ENCODE measurements at places on chromosomes 2 and 18. TPM values are rescaled to one million over a fixed set of nuclear protein-coding genes. Genes with fewer than 3 reads are reported as not detected.
A peak's percentile ranks its signal among the peaks of the same experiment; 100 is the strongest.

GRCh38 chr2:27992787-27993401 lies 102.4 kb downstream of the BABAM2 start:
- peaks cover 52% of the 10 kb centered on the region for H3K36me3 ChIP-seq
- no peak overlapping the region for H3K4me3 ChIP-seq
- peaks cover 23% of the 10 kb centered on the region for H3K4me1 ChIP-seq
- no peak overlapping the region for H3K27ac ChIP-seq
- DNase-seq = no peak

GRCh38 chr2:67384123-67384822 lies 12.9 kb upstream of the ETAA1 start:
- no peak overlapping the region for H3K27ac ChIP-seq
- no peaks in the 10 kb centered on the region for H3K27me3 ChIP-seq
- no peak for DNase-seq
- no peak overlapping the region for H3K4me3 ChIP-seq
- no peaks in the 10 kb centered on the region for H3K4me1 ChIP-seq

DNA sequence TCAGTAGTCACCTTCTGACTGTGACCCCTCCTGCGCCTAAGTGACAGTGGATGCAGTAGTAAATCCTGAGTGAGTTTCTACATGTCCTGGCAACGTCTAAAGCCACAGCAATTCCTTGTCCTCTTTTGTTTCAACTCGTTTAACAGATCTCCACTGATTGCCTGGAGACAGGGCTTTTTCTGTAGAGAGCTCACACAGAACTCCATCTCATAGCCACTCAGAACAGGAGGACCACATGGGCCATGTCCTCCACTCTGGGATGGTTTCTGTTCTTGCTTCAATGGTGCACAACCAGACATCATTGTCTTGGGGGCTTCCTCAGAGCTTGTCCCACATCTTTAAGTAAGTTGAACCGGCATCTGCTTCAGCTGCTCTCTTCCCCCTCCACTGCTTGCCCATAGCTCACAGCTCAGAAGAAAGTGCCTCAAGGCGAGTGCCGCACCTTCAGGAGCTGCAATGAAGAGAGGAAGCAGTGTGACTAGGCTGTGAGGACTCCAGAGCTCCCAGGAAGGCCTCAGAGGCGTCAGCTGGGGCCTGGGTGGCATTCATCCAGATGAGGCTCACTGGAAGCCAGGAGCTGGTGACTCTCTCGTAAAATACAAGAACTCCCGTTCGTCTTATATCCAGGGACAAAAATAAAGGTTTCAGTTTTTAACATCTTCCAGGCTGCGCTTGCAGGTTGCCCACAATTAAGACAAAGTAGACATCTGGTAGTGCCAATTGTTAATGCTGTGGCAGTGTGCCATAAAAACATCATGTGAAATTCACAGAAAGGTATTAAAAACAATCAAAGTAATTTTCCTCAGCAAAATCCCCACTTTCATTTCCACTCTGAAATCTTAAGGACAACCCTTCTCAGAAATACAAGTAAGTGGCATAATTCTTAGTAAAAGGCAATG lies 37.3 kb downstream of the ST3GAL5 start:
- H3K4me1 ChIP-seq = peaks cover 61% of the 10 kb centered on the region
- H3K4me3 ChIP-seq = peak overlapping the region; percentile 75
- DNase-seq = no peak
- H3K27me3 ChIP-seq = no peaks in the 10 kb centered on the region
- peak overlapping the region; percentile 99 for H3K27ac ChIP-seq
- peaks cover 64% of the 10 kb centered on the region for H3K36me3 ChIP-seq

- DNase-seq = no peak
- H3K4me3 ChIP-seq = no peak overlapping the region
- H3K36me3 ChIP-seq = no peaks in the 10 kb centered on the region
- no peaks in the 10 kb centered on the region for H3K4me1 ChIP-seq
Observed at GRCh38 chr2:102950371-102950946, 188.6 kb downstream of the TMEM182 start.

DNA sequence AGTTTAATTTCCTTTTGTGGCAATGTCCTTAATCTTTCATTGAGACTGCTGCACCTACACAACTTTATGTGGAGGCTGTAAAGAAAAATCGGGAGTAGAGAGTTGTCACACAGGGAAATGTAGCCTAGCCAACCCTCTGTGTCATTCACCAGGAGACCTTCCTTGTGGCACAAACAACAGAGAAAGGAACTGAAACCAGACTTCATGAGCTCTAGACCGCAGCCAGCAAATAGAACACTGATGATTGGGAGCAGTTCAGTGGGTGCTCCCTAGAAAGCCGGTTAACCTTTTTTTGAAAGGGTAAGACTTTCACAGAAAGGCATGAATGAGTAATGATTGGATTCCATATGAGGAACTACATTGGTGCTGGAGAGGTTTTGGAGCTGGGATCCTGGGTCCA lies 1752.4 kb upstream of the CELF4 start:
- no peak for DNase-seq
- H3K27me3 ChIP-seq = no peaks in the 10 kb centered on the region
- no peak overlapping the region for H3K27ac ChIP-seq
- H3K4me3 ChIP-seq = no peak overlapping the region
- H3K36me3 ChIP-seq = no peaks in the 10 kb centered on the region

DNA sequence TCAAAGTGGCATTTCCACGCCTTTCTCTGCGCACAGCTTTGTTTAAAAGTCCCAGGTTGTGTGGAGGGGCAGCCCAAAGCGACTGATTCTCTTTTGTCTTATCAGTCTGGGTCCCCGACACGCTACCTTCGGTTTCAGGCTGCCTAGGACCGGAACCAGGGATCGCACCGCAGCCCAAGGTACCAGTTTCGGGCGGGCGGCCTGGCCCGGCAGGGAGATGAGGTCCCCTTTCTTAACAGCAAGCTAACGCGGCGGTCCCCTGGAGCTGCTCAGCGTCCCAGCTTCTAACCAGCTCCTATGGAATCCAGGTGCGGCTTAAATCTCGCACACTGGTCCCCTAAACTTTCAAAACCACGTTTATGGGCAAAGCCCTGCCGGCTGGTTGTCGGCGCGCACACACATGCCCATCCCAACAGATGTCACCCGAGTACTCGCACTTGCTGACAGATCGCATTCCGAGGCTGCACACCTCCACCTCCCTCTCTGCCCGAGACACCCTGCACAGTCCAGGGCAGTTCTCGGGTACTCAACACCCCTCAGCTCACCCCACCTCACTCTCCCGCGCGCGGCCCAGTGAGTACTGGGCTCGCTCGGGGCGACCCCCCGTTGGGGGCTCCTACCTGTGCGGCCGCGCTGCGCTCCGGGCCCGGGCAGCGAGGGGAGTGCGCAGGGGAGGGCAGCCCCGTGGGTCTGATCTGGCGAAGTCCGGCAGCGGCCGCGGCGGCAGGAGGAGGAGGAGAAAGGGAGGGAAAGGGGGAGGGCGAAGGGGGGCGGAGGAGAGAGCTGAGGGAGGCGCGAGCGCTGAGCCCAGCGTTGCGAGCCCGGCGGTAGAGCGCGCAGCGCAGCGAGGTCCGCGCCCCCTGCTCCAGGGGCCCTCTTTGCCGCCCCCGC lies at the start of gene EFEMP1:
Gene EFEMP1, minus strand, starts transcription at position 692 of the 891 bp plus-strand sequence. CDS start 1,342 bp downstream, outside the sequence.
- peaks cover 45% of the 10 kb centered on the region for H3K27me3 ChIP-seq
- H3K27ac ChIP-seq = no peak within 1 kb of the TSS
- H3K4me3 ChIP-seq = no peak within 1 kb of the TSS
- H3K4me1 ChIP-seq = no peaks in the 10 kb centered on the region
- no peak for DNase-seq
- no peaks in the 10 kb centered on the region for H3K36me3 ChIP-seq

DNA sequence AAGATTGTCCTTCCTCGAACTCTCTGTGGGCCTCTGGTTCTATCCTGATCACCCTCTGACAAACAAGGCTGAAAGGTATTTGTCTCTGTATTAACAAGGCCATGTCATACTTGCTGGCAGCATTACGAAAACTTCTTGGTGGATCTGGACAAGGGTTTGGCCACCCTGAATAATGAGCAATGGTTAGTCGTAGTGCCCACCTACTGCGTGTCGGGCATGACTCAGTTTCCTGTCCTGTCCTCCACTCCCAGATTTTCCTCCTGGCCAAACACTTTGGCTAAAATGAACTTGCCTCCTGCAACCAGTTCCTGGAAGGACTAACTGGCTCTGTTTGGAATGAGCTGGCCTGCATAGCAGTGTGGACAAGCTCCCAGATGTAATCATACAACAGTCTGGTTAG lies 198.5 kb upstream of the SMIM21 start:
- no peak overlapping the region for H3K27ac ChIP-seq
- H3K4me1 ChIP-seq = no peaks in the 10 kb centered on the region
- H3K27me3 ChIP-seq = no peaks in the 10 kb centered on the region
- no peaks in the 10 kb centered on the region for H3K36me3 ChIP-seq
- no peak for DNase-seq

GRCh38 chr18:21490748-21491147 lies 109.8 kb downstream of the ESCO1 start:
- DNase-seq = no peak
- H3K4me1 ChIP-seq = no peaks in the 10 kb centered on the region
- peaks cover 8% of the 10 kb centered on the region for H3K27me3 ChIP-seq
- no peak overlapping the region for H3K4me3 ChIP-seq
- H3K36me3 ChIP-seq = no peaks in the 10 kb centered on the region

- DNase-seq = no peak
- H3K27ac ChIP-seq = no peak overlapping the region
- H3K36me3 ChIP-seq = no peaks in the 10 kb centered on the region
- no peak overlapping the region for H3K4me3 ChIP-seq
- no peaks in the 10 kb centered on the region for H3K27me3 ChIP-seq
Observed at GRCh38 chr2:190583507-190584337, 49.2 kb upstream of the NEMP2 start.

- no peak for DNase-seq
- H3K27ac ChIP-seq = peak overlapping the region; percentile 97
- no peaks in the 10 kb centered on the region for H3K27me3 ChIP-seq
- H3K4me1 ChIP-seq = peaks cover 36% of the 10 kb centered on the region
- peak overlapping the region; percentile 65 for H3K4me3 ChIP-seq
- peaks cover 30% of the 10 kb centered on the region for H3K36me3 ChIP-seq
Observed at GRCh38 chr18:44759925-44760342, 79.2 kb downstream of the SETBP1 start.

- no peak overlapping the region for H3K4me3 ChIP-seq
- H3K36me3 ChIP-seq = no peaks in the 10 kb centered on the region
- no peak overlapping the region for H3K27ac ChIP-seq
- no peak for DNase-seq
- H3K4me1 ChIP-seq = no peaks in the 10 kb centered on the region
Observed at GRCh38 chr18:68498636-68499035, 216.3 kb downstream of the TMX3 start.

- no peak overlapping the region for H3K27ac ChIP-seq
- no peak overlapping the region for H3K4me3 ChIP-seq
- H3K27me3 ChIP-seq = peaks cover 4% of the 10 kb centered on the region
- no peaks in the 10 kb centered on the region for H3K36me3 ChIP-seq
Observed at GRCh38 chr2:62177392-62178049, 18.4 kb upstream of the B3GNT2 start.

Gene SERPINB4
- total RNA-seq = not detected

Gene MC2R
- total RNA-seq = not detected

Gene EGR4
- total RNA-seq = 0.46 TPM

All from activated T-helper 2 cell treated with anti-CD3 and anti-CD28 coated beads, Interferon-gamma antibody, Interleukin-2, Interleukin-4, amounts not matched to agents 10 μg/mL and 5 μg/mL and 100 μg/mL, durations not matched to agents 14 hours and 24 hours and 36 hours (primary cell).